ENCODE measurements at places on chromosomes 4 and X. TPM values are rescaled to one million over a fixed set of nuclear protein-coding genes. Genes with fewer than 3 reads are reported as not detected.

DNA sequence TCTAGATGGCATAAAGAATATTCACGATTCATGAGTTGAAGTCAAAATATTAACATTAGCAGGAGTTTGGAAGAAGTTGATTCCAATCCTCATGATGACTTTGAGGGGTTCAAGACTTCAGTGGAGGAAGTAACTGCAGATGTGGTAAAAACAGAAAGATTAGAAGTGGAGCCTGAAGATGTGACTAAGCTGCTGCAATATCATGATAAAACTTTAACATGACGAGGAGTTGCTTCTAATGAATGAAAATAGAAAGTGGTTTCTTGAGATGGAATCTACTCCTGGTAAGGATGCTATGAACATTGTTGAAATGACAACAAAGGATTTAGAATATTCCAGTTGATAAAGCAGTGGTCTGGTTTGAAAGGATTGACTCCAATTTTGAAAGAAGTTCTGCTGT lies 70.1 kb upstream of the TMLHE start:
- DNase-seq = no peak

- no peak for DNase-seq
Observed at GRCh38 chr4:24195991-24196736, 306.3 kb upstream of the PPARGC1A start.

GRCh38 chr4:2069161-2069971 lies 10.2 kb downstream of the NAT8L start:
- no peak for DNase-seq

DNA sequence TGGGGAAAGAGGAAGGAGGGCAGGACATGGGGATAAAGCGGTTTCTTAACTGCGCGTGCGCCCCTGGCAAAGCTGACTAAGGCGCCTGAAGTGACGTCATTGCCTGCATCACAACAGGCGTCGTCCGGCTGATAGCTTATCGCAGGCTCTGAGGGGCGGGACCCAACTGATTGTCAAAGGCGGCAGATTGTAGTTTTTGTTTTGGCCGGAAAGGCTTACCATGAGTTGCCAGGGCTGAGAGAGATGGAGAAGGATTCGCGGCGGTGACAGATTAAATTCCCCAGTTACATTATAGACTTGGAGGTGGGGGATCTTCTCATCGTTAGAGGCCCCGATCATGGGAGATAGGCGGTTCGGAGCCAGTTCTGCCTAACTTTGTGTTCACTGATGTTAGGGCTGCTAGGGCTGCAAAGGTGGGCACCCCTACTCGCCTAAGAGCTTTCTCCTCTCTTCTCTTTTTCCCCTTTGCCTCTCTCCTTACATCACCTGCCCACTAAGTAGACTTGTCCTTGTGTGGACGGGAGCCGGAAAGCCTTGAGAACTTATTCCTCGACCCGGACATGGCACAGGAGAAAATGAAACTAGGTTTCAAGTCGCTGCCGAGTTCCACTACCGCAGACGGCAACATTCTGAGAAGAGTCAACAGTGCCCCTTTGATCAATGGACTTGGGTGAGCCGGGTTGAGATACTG lies 148.9 kb upstream of the PLAC1 start:
- DNase-seq = peak; percentile 94

DNA sequence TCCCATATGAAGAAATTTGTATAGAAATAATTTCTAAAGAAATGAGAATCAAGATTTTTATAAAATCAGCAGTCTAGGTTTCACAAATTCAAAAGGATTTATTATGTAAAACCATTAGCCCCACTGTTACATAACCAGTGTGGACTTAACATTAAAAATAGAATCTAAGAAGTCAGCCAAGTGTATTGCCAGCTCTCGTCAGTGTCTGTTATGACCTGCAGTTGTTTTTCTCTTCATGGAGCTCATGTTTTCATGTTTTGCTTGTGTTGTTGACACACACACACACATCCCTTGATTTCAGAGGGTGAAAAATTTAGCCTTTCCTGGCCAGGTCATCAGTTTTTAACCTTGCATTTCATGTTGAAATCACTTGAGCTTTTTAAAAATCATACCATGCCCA lies 39.5 kb downstream of the USP38 start:
- DNase-seq = no peak

DNA sequence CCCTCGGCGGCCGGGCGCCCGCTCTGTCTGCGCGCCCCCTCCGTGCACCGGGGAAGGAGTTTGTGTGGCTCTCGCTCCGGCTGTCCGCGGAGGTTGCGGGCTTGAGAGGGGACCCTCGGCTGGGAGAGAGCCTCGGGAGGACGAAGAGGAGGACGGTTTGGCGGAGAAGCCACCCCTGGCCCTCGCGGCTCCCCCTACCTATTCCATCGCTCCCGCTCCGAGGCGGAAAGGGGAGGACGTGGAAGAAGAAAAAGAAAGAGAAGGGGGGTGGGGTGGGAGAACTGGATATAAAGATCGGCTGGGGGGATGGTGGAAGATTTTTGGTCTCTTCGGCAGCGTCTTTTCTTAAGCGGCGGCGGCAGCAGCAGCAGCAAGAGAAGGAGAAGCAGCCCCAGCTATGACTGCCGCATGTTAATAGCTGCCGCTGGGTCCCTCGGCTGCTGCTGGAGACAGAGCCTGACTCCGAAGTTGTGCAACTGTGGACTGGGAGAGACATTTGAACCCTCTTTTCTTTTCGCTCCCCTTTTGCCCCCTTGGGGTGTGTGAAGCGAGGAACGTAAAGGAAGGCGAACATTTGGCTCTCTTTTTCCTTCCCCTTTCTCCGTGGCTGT lies 895 bp downstream of the ADGRL3 start:
- peak; percentile 67 for DNase-seq

DNA sequence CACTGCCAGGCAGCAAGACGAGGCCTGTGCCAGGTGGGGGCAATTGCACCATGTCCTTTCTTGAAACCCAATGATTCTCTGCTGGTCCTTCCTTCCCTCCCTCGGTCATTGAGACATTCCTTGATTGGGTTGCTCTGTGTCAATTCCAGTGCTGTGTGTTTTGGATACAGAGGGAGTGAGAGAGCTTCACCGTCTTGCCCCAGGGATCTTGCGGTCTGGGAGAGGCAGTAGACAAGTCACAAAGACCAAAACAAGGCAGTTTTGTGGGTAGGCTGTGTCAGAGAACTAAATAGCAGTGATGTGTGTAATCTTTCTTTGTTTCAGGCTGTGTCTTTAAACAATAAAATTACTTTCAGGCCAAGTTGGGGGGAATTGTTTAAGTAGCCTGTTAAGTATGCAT lies 38.8 kb upstream of the TADA2B start:
- DNase-seq = no peak

DNA sequence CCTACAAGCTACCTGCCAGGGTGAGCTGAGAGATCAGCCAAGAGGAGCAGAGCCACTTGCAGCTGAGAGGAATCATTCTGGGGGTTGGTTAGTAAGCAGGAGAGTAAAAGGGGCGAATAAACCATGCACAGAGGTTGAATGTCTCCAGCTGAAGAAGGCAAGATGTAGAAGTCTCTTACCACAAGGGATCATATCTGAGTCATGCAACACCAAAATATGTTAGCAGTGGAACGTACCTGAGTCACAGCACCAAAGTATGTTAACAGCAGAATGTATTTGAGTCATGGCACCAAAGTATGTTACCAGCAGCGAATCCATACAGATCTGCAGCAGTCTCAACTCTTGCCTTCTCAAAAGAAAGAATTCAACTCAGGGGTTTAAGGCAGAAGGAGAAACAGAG lies 29.9 kb downstream of the C4orf51 start:
- DNase-seq = no peak

DNA sequence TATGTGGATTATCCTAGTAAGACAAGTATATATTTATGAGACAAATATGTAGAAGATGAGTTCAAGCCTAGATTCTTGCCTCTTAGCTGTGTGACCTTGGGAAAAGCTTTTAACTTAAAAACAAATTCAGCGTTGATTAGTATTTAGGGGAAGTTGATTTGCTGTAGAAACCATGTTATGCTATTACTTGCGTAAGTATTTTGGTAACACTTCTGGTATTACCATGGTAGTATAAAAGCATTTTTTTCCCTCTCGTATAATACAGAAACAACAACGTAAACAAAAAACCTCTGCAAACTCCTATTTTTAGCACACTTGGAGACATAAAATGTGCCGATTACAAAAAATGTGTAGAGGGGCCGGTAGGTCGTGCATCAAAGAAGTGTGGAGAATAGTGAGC lies 33.2 kb downstream of the STAG2 start:
- no peak for DNase-seq

GRCh38 chrX:16931371-16931770 lies 15.1 kb upstream of the REPS2 start:
- no peak for DNase-seq

DNA sequence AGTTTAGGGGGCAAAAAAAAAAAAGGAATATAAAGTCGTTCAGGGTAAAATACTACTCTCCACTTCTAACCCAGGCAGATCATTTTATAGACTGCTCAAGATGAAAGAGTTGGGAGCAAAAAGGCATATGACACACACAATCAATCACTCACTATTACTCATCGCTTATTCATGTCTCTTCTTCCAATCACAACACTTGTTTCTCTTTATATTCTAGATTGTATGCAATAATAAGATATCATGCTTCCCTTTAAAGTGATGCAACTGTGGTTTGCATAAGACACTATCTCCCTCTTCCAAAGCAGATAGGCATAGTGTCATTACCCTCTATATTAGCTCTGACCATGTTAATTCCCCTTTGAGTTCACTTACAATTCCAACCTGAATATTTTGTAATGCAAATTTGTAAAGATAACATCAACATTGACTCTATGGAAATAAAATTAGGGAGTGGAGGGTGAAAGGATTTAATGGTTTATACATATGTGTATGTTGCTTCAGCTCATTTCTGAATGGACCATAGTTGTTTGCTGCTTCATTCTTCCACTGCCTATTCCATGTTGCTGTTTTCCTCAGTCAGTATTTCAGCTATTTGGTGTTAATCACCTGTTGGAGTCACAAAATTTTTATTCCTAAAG lies 154.9 kb upstream of the EPHA5 start:
- peak; percentile 6 for DNase-seq

DNA sequence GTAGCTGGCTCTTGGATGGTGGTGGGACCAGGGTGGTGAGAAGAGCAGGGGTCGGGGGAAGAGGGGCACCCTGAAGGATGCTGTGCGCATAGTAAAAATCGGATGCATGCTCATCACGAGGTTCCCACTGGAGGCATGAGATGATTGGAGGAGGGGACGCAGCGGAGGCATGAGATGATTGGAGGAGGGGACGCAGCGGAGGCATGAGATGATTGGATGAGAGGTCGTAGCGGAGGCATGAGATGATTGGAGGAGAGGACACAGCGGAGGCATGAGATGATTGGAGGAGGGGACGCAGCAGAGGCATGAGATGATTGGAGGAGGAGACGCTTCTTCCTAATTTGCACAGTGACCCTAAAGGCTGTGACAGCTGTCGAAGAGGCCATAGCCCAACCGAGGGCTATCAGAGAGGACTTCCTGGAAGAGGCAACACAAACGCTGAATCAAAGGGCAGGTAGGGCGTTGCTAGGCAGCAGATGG lies 106.7 kb downstream of the ADRA2C start:
- no peak for DNase-seq

- DNase-seq = no peak
Observed at GRCh38 chr4:140154572-140154891, 548 bp upstream of the MAML3 start.

GRCh38 chrX:100931218-100931924 lies 2.7 kb upstream of the XKRX start:
- no peak for DNase-seq

DNA sequence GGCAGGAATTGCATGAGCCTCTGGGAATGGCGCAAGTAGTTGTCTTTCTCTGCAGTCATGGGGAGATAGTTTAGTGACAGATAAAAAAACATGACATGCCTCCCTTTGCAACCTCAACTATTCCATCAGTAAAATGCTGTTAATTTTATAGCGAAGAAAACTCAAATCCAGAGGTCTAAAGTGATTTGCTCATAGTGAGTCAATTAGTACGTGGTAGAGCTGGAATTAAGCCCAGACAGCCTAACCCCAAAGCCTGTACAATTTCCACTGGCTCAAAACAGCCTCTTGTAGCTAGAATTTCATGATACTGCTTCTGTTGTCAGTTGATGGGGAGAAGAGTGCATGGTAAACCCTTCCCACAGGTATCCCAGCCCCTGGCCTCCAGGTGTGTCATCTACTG lies 81.3 kb upstream of the TRPC5 start:
- DNase-seq = peak; percentile 7

- no peak for DNase-seq
Observed at GRCh38 chrX:28177202-28177601, 196.0 kb upstream of the DCAF8L1 start.

- DNase-seq = no peak
Observed at GRCh38 chrX:45614853-45615252, 414.2 kb upstream of the DIPK2B start.

DNA sequence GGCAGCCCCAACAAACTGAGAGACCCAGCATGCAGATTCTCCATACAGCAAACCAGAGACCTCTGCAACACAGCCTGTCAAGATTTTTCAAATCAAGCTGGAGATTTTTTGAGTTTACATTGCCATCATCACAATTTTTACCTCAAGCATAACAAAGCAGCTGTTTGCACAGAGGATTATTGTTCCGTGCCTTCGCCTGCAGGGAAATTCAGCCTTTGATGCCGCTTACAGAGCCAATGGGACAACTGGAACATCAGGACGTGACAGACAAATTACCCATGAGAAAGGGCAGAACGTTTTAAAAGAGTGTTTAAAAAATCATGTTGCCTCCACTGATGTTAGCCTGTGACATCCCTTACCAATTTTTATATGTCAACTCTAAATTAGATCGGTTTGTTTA lies 363.7 kb downstream of the FBXW7 start:
- no peak for DNase-seq

- DNase-seq = peak; percentile 87
Observed at GRCh38 chrX:103687073-103687695, 685 bp upstream of the MORF4L2 start.

- DNase-seq = no peak
Observed at GRCh38 chr4:134702374-134702773, 500.8 kb upstream of the PABPC4L start.

- DNase-seq = no peak
Observed at GRCh38 chr4:185637163-185637875, 102.0 kb upstream of the PDLIM3 start.

Gene AADAT
- polyA plus RNA-seq = 12.5 TPM

Gene SPANXB1
- polyA plus RNA-seq = not detected

Gene ADGRL3
- polyA plus RNA-seq = 26.5 TPM

Gene MED14
- polyA plus RNA-seq = 35.2 TPM

Gene GABRA4
- not detected for polyA plus RNA-seq

Gene ABHD18
- polyA plus RNA-seq = 12.7 TPM

Gene COX7B2
- polyA plus RNA-seq = not detected

Gene FOXR2
- polyA plus RNA-seq = not detected

Gene FGA
- not detected for polyA plus RNA-seq

Gene RASL11B
- 12.8 TPM for polyA plus RNA-seq

Gene SLC9B2
- 8.6 TPM for polyA plus RNA-seq

Gene DCHS2
- 11.3 TPM for polyA plus RNA-seq

Gene DCUN1D4
- polyA plus RNA-seq = 26.1 TPM

Gene CTSO
- 32.8 TPM for polyA plus RNA-seq

Gene ZAR1
- not detected for polyA plus RNA-seq

Gene CYLC1
- polyA plus RNA-seq = not detected

Data from muscle of back (tissue), 13 donors.